Fibroblast of mammary gland (primary cell): ENCODE measurements at places on chromosomes 2 and 18.

DNA sequence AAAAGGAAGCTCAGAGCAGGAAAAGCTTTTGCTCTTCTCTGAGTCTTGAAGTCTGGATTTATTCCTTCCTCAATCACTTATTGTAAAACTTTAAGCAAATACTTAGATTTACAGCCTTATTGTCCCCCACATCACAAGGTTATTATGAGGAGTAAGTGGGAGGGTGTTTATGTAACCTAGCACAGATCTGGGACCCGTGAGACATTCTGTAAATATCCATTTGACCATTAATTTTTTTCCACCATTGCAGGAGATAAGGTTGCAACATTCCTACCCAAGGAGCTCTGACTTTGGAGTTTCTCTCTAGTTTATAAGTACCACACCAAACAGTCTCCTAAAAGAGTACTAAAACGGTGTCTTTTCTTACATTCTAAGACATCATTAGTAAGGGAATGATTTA, 52.1 kb upstream of the CTIF start:
- peak; percentile 63 for DNase-seq

GRCh38 chr2:162509288-162509968, 165.5 kb downstream of the GCA start:
- DNase-seq, result no peak

DNA sequence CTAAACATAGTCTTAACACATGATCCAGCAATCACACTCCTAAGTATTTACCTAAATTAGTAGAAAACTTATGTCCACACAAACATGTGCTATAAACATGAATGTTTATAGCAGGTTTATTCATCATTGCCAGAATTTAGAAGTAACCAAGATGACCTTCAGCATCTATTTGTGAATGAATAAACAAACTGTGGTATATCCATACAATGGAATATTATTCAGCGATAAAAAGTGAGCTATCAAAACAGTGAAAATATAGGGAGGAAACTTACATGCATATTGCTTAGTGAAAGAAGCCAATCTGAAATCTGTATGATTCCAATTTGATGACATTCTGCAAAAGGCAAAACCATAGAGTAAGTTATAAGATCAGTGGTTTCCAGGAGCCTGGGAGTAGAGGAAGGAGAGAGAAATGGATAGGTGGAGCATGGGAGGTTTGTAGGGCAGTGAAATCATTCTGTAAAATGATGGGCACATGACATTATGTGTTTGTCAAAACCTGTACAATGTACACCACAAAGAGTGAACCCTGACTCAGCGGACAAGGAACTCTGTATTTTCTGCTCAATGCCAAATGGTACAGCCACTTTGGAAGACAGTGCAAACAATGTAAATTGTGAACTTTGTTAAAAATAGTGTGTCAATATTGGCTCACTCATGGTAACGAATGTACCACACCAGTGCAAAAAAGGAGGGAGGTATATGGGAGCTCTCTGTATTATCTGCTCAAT, 61.9 kb upstream of the IGFBP2 start:
- no peak for DNase-seq

DNA sequence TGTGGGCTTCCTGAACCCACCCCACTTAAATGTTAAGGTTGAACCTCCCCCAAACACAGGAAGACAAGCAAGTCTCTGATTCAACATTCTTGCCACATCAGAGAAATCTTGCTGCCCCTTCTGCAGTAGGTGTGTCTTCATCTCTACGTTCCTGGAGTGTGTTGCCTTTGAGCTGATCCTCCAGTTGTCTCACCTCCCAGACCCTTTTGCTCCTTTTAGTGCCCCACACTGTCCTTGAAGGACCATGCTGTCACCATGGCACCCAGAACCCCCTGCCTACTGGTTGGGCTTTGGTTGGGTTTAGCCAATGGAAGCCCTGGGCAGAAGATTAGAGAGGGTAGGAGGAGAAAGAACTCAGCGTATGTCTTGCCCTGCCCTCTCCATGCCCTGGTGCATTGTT, 10.7 kb downstream of the CAB39 start:
- no peak for DNase-seq

DNA sequence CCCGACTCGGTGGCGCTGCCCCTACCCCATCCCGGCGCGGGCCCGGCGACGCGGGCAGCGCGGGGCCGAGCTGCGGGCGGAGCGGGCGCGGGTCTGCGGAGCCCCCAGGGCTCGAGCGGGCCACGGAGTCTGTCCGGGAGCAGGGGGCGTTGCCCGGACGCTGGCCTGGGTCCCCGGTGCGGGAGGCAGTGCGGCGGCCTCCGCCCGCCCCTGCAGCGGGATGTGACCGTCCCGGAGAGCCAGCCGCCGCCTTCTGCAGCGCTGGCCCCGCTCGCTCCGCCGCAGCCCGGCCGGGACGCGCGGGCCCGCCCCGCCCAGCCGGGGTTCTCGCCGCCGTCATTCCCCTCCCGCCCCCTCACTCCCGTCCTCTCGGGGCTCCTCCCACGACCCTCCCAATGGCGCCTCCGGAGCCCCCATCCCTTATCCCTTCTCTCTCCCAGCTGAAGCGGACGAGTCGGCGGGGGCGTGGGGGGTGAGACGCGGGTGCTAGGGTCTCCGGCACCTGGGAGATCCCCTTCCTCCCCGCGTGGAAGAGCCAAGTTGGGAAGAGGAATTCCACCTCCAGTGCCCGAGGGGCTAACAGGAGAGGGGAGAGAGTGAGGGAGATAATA, at the start of gene FNDC4:
TSS of gene FNDC4 (minus strand) at position 257 of the 611 bp plus-strand sequence. CDS start 521 bp downstream, outside the sequence.
- DNase-seq, result no peak

GRCh38 chr2:124325667-124326440, 300.8 kb downstream of the CNTNAP5 start:
- DNase-seq, result peak; percentile 27

DNA sequence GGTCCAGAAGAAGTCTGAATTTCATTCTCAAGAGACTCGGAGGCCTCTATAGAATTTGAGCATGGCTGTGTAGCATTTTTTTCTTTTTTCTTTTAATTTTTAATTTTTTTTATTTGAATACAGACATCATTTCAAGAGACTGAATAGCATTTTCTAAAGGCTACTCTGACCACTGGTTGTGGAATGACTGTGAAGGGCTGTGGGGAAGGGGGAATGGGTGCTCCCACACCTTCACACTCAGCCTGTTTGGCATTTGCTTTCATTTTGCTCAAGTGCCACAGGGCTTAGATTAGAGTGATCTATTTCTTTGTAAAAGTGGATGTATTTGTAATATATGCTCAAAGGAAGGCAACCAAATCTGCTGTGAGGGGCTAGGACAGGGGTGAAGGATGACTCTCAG, 142.0 kb upstream of the SPOPL start:
- no peak for DNase-seq

DNA sequence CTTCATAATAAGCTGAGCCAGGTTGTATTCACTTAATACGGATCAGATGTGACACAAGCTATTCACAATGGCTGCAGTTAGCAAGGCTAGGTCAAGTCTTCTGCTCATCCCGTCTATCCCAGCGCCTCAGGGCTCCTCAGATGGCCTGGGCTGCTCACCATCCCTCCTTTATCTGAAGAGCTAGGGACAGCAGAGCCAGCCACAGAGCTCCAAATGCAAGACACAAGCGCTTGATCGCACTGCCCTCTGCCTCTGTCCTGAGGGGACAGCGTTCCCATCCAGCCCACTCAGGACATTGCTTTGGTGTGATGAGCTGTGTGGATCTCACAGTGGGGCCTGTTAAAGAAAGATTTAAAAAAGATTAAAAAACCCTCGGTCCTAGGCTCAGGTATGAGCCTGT, 254.4 kb upstream of the HS6ST1 start:
- no peak for DNase-seq

- no peak for DNase-seq
Measured at GRCh38 chr2:21996339-21996738, 872.6 kb downstream of the TDRD15 start.

GRCh38 chr18:78825168-78825567, 154.4 kb upstream of the SALL3 start:
- no peak for DNase-seq

DNA sequence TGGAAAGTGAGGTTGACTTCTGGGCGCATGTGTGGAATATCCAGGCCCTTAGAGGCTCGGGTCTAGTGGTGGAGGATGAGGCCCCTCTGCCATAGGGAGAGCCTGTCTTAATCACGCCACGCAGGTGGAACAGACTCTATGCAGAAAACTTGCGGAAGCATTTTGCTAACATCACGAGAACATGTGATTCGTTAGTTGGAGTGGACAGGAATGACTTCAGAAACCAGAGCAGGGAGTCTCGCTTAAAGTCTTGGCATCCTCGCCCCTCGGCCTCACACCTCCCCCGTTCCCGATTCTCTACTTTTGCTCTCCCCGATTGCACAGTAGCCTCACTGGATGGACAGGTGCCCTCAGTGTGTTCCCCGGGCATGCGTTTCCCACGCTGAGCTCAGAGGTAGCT, 333.4 kb downstream of the GBX2 start:
- no peak for DNase-seq

GRCh38 chr2:241451840-241452506, 56.4 kb downstream of the STK25 start:
- no peak for DNase-seq

- DNase-seq, result no peak
Measured at GRCh38 chr2:143357966-143358365, 228.7 kb downstream of the ARHGAP15 start.

GRCh38 chr2:212941361-212941760, 210.1 kb downstream of the IKZF2 start:
- no peak for DNase-seq

- peak; percentile 89 for DNase-seq
Measured at GRCh38 chr2:212842544-212843185, 304.1 kb upstream of the ERBB4 start.

DNA sequence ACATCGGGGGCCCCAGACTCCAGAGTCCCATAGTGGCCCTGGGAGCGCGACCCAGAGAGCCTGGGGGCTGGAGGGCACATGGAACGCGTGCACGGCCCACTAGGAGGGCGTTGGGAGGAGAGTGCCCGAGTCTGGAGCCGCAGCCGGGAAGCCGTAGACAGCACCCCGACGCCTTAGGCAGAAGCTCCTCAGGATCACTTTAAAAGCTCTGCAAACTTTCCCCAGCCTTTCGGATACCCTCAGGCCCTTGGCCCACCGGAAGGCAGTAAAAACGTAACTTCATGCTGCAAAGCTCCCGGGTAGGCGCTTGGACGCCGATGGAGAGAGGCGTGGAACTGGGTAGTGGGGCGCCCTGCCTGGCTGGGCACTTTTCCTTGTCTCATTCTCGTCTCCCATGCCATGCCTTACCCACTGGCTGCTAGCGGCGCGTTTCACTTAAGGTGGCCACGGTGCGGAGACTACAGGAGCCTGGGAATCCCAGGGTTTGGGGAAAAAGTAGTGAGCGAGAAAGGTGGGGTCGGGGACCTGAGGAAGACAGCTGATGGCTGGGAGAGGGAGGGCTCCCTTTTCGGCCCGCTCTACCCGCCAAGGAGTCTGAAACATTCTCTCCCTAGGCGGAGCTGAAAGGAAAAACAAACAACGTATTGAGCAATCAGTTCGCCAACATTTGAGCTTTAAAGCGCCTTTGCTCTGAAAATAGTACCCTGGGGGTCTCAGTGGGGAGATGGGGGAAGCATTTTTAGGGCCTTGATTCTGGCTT, 141.8 kb downstream of the MEIS1 start:
- DNase-seq, result peak; percentile 62

GRCh38 chr18:9876867-9877654, 8.7 kb upstream of the TXNDC2 start:
- peak; percentile 89 for DNase-seq

GRCh38 chr2:240931319-240931949, 25.3 kb downstream of the CROCC2 start:
- DNase-seq, result no peak

- DNase-seq, result no peak
Measured at GRCh38 chr2:20647738-20648137, 3.2 kb downstream of the HS1BP3 start.

DNA sequence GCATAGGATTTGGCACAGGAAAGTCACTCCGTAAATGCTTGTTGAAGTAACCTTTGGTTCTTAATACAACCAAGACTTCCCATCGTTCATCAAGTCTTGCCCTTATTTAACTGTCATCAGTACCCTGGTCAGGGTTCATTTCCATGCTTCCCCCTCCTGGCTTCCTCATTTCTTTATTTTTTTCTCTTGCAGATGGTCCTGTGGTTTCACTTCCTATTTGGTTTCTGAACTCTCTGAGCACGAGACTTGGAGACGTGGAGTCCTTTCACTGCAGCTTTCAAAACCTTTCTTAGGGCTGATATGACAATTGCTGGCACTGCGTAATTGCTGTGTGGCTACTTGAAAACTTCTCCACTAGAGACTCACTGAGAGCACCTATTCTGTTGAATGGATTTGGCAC, 59.9 kb upstream of the PID1 start:
- DNase-seq, result no peak

DNA sequence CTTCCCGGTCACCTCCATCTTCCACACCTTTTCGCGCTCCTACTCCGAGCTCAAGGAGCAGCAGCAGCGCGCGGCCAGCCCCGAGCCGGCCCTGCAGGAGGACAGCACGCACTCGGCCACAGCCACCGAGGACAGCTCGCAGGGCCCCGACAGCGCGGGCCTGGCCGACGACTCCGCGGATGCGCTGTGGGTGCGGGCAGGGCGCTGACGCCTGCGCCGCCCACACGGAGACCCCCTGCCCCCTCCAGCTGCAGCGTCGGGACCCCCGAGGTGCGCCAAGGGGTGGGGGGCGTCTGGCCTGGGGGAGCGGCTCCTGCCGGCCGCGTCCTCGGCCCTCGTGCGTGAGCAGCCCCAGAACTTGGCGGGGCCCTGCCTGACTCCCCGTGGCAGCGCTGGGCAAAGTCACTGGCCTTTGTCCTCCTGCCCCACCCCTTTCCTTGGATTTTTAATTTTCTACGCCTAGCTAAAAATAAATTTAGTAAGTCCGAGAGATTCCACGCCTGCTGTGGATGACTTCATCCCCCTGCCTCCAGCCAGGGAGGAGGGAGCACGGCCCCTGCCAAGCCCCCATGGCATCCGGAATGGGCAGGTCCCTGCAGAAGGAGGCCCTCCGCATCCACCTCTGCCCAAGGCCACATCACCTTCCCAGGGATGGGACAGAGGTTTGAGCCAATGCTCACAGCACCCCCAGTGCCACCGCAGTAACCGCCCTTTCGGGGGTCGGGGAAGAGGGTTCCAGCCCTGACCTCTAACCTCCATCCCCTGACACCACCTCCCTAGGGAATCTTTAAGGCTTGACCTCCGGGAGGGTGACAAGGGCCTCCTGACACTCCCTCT, 51.6 kb downstream of the SLC66A2 start:
- DNase-seq, result no peak

GRCh38 chr2:50167271-50167670, 864.7 kb downstream of the NRXN1 start:
- DNase-seq, result no peak

- no peak for DNase-seq
Measured at GRCh38 chr18:47716632-47717185, 213.8 kb downstream of the SMAD2 start.

GRCh38 chr2:224395620-224396390, 6.1 kb downstream of the FAM124B start:
- DNase-seq, result no peak

GRCh38 chr2:27954771-27955383, 64.3 kb downstream of the BABAM2 start:
- DNase-seq, result peak; percentile 99
